ENCODE measurements at places on chromosomes 6 and 20.

DNA sequence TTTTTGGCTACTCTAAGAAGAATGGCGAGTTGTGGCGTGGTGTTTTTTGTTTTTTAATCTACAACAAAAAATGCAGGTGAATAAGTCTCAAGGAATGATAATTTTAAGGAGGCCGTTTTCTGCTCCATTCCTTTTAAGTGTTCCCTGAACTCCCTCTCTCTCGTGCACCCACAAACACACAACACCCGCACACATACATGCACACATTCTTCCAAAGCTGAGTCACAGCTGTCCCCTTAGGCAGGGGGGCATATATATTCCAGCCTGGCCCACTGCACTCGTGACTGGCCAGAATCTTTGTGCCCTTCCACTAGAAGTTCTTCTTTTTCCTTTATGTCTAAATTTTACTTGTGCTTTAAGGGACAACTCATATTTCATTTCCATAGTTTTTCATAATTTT lies 405.7 kb downstream of the LMBRD1 start:
- DNase-seq: no peak

DNA sequence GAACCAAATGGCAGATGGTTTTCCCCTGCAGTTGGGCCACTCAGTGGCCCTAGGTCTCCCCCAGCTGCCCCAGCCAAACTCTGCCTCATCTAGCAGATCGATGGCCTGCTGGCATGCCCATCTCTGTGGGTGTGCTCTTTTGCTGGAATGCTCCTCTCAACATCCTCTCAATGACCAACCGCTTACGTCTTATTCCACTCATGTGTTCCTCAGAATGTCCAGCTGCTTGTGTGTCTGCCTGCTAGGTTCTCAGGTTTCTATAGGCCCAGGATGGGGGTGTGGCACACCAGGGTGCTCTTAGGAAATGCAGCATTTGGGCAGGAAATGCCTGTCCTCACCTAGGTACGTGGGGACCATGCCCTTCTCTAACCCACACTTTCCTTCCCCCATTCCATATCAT lies 509.9 kb upstream of the SYNCRIP start:
- no peak for DNase-seq

GRCh38 chr6:34547701-34548644 lies 8.2 kb downstream of the SPDEF start:
- no peak for DNase-seq

GRCh38 chr20:4812216-4812615 lies 90.5 kb downstream of the PRND start:
- no peak for DNase-seq

DNA sequence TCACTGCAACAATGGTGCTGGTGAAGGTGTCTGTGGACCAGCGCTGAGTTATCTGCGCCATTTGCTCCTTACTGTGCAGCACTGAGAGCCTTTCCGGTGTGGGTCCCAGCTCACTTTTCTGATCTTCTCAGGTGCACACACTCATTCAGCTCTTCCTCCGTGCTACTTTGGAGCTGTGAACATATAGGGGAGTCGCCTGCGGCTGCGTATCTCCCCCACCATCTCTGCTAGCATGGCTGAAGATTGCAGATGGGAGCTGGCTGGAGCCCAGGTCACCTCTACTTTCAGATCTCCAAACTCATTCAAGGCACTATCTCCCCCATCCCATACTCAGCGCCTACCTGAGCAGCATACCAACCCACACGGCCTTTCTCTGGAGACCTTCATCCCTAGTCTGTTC lies 96.9 kb downstream of the DHX35 start:
- no peak for DNase-seq

DNA sequence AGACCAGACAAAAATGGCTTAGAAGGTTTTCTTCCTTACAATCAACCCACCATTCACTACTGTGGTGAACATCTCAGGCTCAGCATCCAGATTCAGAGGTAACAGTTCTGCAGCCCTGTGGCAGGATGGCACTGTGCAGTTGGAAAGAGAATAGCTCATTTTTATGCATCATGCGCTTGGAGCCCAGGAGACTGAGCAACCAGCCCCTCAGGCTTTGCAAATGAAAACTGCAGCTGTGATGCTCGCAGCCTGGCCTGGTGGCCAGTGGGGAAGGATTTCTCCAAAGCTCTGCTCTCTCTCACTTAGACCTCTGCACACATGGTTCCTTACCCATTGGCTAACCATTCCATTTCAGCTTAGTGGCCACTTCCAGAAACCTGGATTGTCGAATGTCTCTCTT lies 45.8 kb downstream of the GABRR2 start:
- no peak for DNase-seq

DNA sequence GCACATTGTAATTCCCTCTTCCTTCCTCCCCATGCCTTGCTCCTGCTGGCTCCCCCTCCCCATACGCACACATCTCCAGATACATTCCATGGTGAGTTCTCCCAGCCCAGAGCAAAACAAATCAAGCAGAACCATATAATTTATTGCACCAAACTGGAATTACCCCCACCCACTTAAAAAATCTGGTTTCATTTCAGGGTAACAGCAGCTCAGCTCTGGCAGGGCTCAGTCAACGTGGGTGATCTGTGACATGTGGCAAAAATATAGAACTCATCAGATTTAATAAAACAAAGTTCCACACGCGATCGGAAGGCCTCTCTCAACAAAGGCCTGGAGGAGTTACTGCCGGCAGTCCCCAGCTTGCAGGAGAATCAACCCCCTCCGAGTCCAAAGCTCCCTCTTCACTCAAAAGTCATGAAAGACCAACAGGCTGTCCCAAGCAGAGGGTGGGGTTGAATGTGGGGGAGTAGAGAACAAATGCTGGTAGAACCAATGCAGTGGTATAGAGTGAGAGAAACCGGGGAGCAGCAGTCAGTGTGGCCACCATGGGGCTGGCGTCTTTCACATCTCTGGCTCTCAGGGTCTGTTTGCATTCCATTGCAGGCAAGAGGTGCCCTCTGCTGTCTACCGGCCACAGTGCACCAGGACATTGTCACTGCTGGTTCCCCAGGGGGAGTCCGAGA lies 323.3 kb upstream of the NT5E start:
- DNase-seq: no peak

DNA sequence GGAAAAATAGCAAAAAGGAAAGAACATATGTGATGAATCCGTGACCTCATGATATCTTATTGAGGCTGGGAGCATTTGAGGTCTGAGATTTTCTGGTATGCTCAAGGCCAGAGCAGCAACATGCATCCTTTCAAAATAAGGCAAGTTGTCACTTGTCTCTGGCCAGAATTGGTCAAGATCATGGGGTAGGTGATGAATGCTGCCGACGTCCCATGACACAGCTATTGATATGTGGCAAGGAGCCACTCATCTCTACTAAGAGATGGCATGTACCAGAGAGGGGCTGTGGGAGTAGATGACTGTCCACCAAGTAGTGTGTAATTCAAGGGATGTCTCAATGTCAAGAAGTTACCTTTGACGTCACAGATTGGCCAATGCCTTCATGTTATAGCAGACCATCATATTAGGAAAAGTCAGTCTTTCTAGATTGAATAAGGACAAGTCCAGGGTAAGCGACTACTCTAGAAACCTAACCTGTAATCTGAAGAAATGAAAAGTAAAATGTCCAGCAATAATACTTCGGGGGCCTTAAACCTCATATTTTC lies 527.4 kb downstream of the BMP2 start:
- no peak for DNase-seq

DNA sequence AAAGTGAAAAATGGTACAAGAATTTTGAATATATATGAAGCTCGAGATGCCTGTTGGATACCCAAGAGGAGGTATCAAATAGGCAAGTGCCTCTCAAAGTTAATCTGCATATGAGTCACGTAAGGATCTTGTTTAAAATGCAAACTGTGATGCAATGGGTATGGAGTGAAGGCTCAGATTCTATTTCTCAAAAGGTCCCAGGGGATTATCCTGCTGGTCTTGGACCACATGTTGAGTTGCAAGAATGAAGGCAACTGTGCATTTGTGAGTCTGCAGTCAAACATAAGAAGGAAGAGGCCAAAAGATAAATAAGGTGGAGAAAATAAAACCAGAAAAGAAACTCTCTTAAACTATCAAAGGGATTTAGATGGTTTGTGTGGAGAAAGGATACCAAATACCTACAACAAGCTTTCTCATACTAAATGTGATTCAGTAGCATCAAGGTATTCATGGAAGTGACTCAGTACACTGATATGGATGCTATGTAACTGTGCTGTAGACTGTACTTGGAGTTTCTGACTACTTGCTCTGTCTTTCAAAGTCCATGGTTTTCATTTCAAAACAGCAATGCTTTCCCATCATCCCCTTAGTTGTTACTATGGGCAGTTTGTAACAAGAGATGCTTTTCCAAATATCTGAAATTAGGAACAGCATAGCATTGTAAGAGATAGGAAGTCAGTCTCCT lies 106.3 kb downstream of the GFRAL start:
- DNase-seq: no peak

DNA sequence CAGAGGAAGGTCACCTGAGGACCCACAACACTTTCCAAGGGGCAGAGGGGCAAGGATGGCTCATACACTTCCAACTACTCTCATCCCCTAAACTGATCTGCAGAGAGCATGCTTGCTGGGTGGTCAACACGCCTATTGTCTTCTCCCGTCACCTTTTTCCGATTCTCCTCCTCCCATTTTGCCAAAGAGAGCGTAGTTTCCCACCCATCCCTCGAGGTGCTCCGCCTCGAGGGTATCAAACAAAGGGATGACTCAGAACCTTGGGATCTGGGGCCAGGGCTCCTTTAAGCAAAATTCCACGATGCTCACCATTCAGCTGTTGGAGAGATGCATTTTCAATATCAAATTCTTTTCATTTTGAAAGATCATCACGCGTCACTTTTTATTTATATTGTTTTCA lies 507.5 kb upstream of the SULF2 start:
- no peak for DNase-seq

- DNase-seq: no peak
Observed at GRCh38 chr6:70112716-70113115, 190.2 kb downstream of the COL9A1 start.

- peak; percentile 39 for DNase-seq
Observed at GRCh38 chr6:144285798-144286502, 815 bp downstream of the UTRN start.

GRCh38 chr6:3822747-3823445 lies 26.3 kb upstream of the FAM50B start:
- no peak for DNase-seq

DNA sequence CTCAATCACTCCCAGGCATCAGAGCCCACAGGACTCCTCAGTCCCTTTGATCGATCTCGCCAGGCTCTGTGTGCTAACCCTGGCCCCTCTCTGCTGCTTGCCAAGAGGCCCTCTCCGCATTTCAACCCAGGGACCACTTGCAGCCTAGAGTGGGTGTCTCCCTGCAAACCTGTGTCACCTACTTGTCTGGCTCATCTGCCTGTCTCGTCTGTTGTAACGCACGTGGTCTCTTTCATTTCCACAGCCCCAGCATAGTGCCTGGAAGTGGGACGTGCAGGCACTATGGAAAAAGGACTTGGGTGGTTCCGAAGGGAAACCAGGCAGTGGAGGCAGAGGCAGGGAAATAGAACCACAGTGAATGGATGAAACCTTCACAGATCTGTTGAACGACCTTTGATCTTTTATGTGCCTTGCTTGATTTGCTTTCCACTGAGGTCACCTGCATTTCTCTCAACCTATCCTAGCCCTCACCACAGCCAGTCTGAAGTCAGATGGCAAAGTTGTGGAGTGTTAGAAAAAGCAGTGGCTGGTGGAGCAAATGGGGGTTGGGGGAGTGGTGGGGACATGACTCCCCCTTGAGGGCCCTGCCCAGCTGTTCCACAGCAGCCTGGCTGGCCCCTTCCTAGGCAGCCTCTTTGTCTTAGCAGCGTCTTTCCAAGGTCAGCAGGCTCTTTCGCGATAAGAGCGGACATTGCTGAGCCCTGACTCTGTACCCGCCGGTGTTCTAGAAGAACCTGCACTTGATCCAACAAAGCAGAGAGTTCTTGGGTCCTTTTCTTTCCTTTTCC lies 55.8 kb upstream of the TAGAP start:
- no peak for DNase-seq

- no peak for DNase-seq
Observed at GRCh38 chr6:109944448-109944847, 33.7 kb upstream of the GPR6 start.

DNA sequence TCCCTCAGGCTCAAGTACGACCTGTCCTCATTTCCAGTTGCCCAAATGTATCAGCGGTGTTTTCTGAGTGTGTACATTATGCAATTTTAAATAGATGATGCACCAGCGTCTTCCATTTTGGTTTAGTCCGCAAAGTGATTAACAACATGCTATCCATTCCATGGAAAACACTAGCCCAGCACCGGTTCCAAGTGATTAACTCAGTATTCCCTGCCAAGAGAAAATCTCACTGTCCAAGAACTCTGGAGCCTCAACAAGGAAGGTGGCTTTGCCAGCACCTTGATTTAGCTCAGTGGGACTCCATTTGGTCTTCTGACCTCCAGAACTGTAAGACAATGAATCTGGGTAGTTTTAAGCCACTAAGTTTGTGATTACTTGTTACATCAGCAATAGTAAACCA lies 107.2 kb downstream of the FOXC1 start:
- no peak for DNase-seq

DNA sequence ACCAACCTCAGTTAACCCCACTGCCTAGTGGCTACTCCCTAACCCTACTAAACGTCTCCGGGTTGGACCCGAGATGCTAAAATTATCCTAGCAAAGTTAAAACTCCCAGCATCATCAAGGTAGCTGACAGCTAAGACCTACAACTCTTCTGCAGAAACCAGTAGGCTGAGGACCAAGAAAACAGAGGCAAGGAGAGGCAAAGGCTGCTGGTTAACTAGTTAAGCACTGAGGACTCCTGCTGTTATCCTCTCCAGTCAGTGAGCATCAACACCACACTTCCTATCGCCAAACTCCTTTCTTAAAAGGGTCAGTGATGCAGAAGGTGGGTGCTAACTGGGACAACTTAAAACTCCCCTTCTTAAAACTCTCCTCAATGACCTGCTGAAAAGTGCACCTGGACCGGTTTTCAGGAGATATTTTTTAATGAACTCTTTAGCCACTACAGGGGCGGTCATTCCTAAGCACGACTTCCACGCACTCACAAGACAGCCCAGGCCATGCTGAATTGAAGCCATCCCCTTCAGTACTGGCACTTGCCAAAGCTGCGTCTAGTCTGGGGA lies 1.7 kb downstream of the TRERF1 start:
- no peak for DNase-seq

GRCh38 chr6:166697113-166697512 lies 70.1 kb upstream of the RPS6KA2 start:
- DNase-seq: no peak

- DNase-seq: no peak
Observed at GRCh38 chr6:41527721-41528408, 18.3 kb upstream of the FOXP4 start.
